ENCODE measurements at places on chromosomes 7 and 10. TPM values are rescaled to one million over a fixed set of nuclear protein-coding genes. Genes with fewer than 3 reads are reported as not detected.

DNA sequence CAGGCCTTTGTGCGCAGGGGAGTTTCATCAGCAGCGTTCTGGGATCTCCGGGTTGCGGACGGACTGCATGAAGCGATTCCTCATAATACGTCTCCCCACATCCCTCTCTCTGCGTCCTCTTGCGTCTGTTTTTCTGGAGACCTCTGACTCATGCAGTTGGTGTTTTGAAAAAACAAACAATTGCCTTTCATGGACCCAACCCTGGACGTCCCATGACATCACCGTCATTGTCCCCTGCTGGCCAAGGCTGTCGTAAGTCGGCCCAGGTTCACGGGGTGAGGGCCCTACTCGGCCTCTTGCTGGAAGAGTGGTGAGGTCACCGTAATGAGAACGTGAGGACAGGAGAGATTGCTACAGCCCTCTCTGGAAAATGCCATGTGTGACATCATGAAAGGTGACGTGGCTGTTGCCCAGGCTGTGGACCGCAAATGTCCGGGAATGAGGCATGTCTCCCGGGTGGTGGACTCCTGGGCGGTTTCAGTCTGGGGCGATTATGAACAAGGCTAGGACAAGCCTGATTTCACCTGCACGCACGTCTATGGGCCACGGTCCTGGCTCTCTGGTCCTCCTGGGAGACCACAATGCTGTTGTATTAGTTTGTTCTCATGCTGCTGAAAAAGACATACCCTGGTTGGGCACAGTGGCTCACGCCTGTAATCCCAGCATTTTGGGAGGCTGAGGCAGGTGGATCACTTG, 9.8 kb upstream of the MAFK start:
- no peak for DNase-seq

The TYSND1 gene
- 17.5 TPM for total RNA-seq

DNA sequence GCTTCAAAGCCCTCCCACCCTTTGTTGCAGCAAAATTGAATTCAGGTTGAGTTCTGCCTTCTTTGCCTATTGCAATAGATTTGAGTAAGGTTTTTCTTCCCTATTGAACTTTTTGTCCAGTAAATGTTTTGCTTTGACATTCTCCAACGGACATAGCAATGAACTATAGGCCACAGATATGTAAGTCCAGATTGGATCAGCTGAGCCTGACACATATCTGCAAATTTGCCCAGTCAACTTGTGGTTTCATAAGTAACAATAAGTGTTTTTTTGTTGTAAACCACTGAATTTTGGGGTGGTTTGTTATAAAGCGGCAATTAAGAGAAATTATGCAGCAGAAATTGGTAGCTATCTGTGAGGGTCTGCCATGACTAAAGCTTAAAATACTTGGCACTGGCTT, 332.1 kb upstream of the SORCS1 start:
- DNase-seq = no peak

DNA sequence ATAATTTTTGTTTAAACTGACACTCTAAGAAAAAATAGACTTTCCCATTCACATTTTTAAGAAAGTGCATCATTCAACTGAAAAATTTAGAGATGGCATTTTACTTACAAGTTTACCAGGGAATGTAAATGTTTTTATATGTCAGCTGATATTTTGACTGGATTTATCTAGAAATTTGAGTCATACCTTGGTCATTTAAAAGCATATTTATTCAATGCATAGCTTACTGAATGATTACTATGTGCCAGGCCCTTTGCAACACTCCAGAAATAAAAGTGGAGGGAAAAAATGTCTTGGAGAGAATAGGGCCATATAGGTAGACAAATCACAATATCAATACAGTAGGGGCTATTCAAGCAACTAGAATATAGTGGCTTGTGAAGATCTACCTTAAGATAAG, 98.4 kb upstream of the FAM3C start:
- no peak for DNase-seq

GRCh38 chr7:65744406-65744805, 128.5 kb upstream of the VKORC1L1 start:
- no peak for DNase-seq

The MSMB gene
- 5.6 TPM for total RNA-seq

The FKBP6 gene
- total RNA-seq = not detected

- no peak for DNase-seq
Observed at GRCh38 chr10:132693676-132694075, 92.3 kb downstream of the NKX6-2 start.

- DNase-seq = no peak
Observed at GRCh38 chr10:70348228-70348850, 34.1 kb downstream of the LRRC20 start.

DNA sequence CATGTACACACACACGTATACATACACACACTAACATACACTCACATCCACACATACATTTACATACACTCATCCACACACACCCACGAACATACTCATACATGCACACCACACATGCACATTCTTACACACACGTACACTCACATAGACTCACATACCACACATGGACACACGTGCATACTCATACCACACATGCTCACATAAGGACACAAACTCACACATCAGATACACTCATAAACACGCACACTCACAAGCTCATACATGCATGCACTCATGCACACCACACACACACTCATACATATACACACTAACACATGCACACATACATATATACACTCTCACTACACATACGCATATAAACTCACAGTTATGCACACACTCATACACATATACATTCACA, 1.2 kb upstream of the CALN1 start:
- DNase-seq = no peak

DNA sequence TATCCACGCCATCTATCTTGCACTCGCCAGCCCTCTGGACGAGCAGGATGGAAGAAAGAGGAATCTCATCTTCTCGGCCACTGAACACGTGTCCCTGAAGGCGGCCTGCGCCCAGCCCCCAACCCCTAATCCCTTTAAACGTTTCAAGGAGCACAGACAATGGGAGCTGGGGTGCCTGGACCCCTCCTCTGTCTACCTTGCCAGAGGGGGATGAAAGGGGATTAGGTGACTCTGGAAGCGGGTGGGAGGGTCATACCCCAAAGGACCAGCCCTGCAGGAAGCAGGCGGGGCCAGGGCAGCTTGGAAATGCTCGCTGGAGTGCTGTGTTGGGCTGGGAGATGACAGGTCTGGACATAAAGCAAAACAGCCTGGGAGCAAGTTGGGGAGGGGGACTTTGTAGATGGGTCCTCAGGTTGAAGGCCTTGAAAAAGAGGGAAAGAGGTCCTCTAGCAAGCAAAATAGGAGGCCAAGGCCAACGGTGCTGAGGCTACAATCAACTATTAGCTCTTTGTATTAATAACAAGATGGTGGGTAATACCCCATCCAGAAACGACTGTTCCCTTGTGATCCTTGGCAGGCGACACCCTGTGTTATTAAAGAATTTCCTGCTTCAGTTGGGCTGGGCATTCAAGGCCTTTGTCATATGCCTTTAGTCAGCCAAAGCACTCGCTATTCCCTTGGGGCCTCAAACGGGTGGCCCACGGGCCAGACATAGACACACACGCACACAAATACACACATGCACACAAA, 126.5 kb upstream of the UNC5B start:
- peak; percentile 60 for DNase-seq

The SBDS gene
- 75.7 TPM for total RNA-seq

DNA sequence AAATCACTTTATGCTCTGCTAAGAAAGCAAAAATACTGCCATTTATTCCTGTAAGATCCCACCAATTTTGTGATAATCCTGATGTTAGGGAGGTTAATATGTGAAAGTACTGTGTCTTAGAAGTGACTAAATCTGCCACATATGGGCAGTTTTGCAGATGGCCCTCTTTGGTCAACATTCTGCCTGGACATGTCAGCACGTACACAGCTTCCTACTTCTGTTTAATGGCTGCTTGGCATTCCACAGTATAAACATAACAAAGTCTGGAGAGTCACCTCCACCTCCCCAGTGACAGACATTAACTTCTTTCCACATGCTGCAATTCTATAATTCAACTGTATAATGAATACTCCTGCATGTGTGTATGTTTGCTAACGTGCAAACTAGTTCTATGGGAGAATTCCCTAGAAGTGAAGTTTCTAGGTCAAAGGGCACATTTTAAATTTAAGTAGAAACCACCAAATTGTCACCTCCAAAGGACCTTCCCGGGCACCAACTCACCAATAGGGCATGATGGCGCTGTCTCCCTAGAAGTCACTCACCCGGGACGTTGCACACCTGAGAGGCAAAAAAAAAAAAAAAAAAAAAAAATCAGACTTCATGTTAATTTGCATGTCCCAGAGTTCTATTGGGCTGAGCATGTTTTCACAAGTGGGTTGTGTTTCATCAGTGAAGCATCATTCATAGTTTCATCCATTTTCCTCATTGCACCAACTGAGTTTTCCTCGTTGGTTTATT, 38.9 kb downstream of the MKI67 start:
- DNase-seq = no peak

The SRRT gene
- total RNA-seq = 168 TPM

The SMO gene
- total RNA-seq = 38.6 TPM

GRCh38 chr10:116120688-116121455, 152.1 kb downstream of the GFRA1 start:
- no peak for DNase-seq

The FAM25C gene
- total RNA-seq = not detected

The SPOCK2 gene
- 13.8 TPM for total RNA-seq

GRCh38 chr7:135169141-135169963, 1.2 kb downstream of the CYREN start:
- DNase-seq = no peak

GRCh38 chr7:134073276-134073675, 53.9 kb upstream of the LRGUK start:
- no peak for DNase-seq

DNA sequence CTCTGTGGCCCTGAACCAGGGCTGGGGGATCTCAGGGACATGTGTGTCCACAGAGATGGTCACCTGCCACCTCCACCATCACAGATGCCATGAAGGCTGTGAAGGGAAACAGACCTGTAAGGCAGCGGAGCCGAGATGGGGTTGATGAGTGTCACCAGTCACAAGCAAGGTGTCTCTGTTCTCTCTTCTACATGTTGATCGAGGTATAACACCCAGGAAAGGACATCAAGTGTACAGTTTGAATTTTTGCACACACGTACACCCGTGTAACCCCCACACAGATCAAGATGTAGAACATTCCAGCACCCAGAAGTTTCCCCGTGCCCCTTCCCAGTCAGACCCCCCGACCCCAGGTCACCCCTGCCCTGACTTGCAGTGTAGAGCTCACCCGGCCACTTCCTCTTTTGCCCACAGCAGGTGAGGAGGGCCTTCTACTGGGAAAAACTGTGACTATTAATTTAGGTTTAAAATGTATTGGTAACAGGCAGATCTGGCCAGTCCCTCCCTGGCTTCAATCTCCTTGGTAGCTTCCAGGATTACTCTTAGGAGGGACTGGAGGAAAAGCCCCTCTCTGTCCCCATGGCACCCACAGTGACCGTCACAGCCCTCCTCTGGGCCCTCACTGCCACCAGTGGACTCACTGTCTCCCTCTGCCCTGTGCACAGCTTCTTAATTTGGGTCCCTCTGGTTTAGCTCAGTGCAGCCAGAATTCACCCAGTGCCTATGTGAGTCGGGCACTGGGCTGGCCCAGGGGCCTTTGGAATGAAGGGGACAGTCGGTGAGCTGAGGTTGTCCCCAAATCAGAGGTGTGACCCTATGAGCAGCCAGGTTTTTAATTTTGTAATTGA, 108.2 kb downstream of the LHPP start:
- no peak for DNase-seq

GRCh38 chr7:152462995-152463708, 27.3 kb upstream of the KMT2C start:
- DNase-seq = no peak

The VWDE gene
- 1.0 TPM for total RNA-seq

Data from type B pancreatic cell (in vitro differentiated cells).